Activated naive CD4-positive, alpha-beta T cell treated with anti-CD3 and anti-CD28 coated beads, Interleukin-2, amount 10 ng/mL, durations not matched to agents 5 hours and 36 hours (primary cell): ENCODE measurements at places on chromosomes 3 and 15. TPM values are rescaled to one million over a fixed set of nuclear protein-coding genes. Genes with fewer than 3 reads are reported as not detected.

The DHX36 gene
- 64.3 TPM for total RNA-seq

The THPO gene
- not detected for total RNA-seq

The XCR1 gene
- total RNA-seq: not detected

The EMC7 gene
- total RNA-seq: 45.6 TPM

The TPM1 gene
- total RNA-seq: 7.1 TPM

The AADACL2 gene
- total RNA-seq: not detected

The AMT gene
- total RNA-seq: 5.0 TPM

The TRIM42 gene
- not detected for total RNA-seq

The CD200R1L gene
- total RNA-seq: not detected

The TMEM45A gene
- 0.19 TPM for total RNA-seq

The LIPH gene
- not detected for total RNA-seq

The TOPAZ1 gene
- not detected for total RNA-seq

The NEK10 gene
- total RNA-seq: 0.75 TPM

The ITIH4 gene
- total RNA-seq: 11.8 TPM

The IQCB1 gene
- total RNA-seq: 31.9 TPM

The ISL2 gene
- total RNA-seq: 0.12 TPM

The FBXO40 gene
- not detected for total RNA-seq

The ADPRH gene
- 1.2 TPM for total RNA-seq

The SUSD5 gene
- total RNA-seq: not detected

The PPM1L gene
- 5.8 TPM for total RNA-seq

The CRYGS gene
- total RNA-seq: 4.3 TPM

The CHRFAM7A gene
- total RNA-seq: not detected

The IGSF10 gene
- not detected for total RNA-seq

The GATM gene
- total RNA-seq: 0.36 TPM

The C2CD4A gene
- not detected for total RNA-seq

The DPPA2 gene
- not detected for total RNA-seq

The CISH gene
- total RNA-seq: 389 TPM

The CLEC3B gene
- 0.33 TPM for total RNA-seq

The TRPM1 gene
- not detected for total RNA-seq

The GASK1A gene
- total RNA-seq: not detected

The TEX55 gene
- total RNA-seq: not detected

The GUCA1C gene
- not detected for total RNA-seq

The PPP4R2 gene
- total RNA-seq: 77.4 TPM

The C15orf62 gene
- total RNA-seq: 1.5 TPM

The B3GNT5 gene
- total RNA-seq: 0.65 TPM

The MINAR1 gene
- total RNA-seq: 0.58 TPM

The PDIA5 gene
- 11.4 TPM for total RNA-seq

The C2CD4B gene
- total RNA-seq: not detected

The SLC2A2 gene
- total RNA-seq: not detected

The COL8A1 gene
- 0.22 TPM for total RNA-seq

The GREM1 gene
- not detected for total RNA-seq

The WDR93 gene
- not detected for total RNA-seq

The SPATA12 gene
- total RNA-seq: not detected

The MST1 gene
- total RNA-seq: 9.8 TPM

The THSD4 gene
- total RNA-seq: not detected
